ENCODE measurements at places on chromosomes 3 and 15.

GRCh38 chr15:100198442-100198841 lies 143.3 kb downstream of the ADAMTS17 start:
- no peak for DNase-seq

GRCh38 chr3:45145681-45146614 lies at the start of gene CDCP1:
TSS of gene CDCP1 (minus strand) at chr3:45146378. CDS start at chr3:45146287, 91 bp downstream.
- DNase-seq: no peak

GRCh38 chr3:144643771-144644198 lies 672.2 kb downstream of the DIPK2A start:
- DNase-seq: no peak

DNA sequence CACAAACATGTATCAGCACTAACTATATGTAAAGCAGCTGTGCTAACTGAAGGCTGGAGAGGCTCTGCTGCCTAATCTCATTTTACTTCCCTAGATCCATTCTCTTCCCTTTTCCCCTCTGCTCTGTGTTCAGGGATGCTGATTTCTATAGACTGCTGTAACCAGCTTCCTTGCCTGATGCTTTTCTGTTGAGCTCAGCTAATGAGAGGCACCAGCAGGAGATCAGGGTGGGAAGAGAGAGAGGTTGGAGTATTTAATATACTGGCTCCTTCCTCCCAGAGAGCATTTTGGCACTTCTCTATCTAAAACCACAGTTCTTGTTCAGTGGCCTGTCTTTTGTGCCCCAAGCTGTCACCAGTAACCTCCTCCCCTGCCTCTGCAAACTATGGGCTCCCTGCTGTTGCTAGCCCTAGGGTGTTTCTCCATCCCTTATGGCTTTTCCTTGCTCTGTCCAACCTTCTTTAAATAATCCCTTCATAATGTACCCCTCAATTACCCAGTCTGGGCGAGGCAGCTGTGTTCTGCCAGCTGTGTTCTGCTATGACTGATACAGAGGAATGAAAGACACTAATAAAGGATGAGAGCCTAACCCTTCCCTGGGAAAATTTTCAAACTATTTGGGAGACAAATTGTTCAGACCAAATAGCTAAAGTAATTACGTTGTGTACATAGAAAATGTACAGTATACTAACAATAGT lies 69.5 kb downstream of the CADPS start:
- DNase-seq: no peak

- no peak for DNase-seq
Observed at GRCh38 chr3:144403040-144403457, 431.4 kb downstream of the DIPK2A start.

GRCh38 chr15:93283854-93284253 lies 194.8 kb upstream of the RGMA start:
- DNase-seq: no peak

GRCh38 chr15:64535460-64536243 lies 75.3 kb downstream of the ZNF609 start:
- no peak for DNase-seq

GRCh38 chr15:78360367-78360801 lies 20.2 kb downstream of the CRABP1 start:
- DNase-seq: no peak

DNA sequence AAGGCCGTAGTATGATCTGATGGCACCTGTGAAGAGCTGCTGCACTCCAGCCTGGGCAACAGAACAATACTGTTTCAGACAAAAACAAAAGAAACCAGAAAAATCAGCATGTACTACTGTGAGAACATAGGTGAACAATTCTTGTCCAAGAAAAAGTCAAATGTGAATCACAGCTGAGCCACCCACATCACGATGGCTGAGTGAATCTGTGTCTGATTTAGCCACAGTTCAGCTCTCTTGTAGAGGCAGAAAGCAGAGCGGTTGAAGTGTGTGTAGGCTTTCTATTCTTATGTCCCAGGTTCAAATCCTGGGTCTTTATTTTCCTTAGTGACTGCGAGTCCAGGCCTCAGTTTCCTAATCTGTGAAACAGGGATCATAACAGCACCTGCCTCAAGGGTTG lies 4.4 kb upstream of the FURIN start:
- DNase-seq: no peak

- no peak for DNase-seq
Observed at GRCh38 chr3:48989126-48989795, 780 bp upstream of the P4HTM start.

- DNase-seq: peak; percentile 26
Observed at GRCh38 chr15:82810061-82810889, 847 bp downstream of the WHAMM start.

GRCh38 chr15:99704444-99704838 lies 28.8 kb downstream of the LYSMD4 start:
- DNase-seq: no peak

DNA sequence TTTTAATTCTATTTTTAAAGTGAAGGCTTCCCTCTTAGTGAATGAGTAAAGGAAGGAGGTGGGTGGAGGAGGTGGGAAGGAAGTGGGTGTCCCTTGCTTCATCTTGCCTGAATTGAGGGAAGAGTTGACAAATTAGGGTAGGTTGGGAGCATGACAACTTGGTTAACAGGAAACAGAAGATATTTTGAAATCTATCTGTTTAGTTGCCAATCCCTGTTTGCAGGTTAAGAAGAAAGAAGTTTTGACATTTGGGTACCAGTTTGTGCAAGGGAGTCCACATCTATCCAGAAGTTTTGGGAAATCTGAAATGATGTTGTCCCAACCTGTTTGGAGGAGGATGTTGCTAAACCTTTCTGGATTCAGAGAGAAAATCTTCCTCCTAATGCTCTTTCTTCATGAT lies 204.1 kb upstream of the SUCLG2 start:
- no peak for DNase-seq

GRCh38 chr3:94301366-94301765 lies 238.5 kb downstream of the NSUN3 start:
- no peak for DNase-seq

- DNase-seq: no peak
Observed at GRCh38 chr3:178856804-178857203, 214.8 kb downstream of the ZMAT3 start.

- no peak for DNase-seq
Observed at GRCh38 chr15:98554272-98555172, 93.8 kb upstream of the IGF1R start.

- no peak for DNase-seq
Observed at GRCh38 chr15:36907295-36907694, 193.1 kb downstream of the MEIS2 start.

- no peak for DNase-seq
Observed at GRCh38 chr3:16490062-16490619, 23.4 kb downstream of the RFTN1 start.

GRCh38 chr15:95758851-95759250 lies 571.6 kb upstream of the NR2F2 start:
- no peak for DNase-seq

DNA sequence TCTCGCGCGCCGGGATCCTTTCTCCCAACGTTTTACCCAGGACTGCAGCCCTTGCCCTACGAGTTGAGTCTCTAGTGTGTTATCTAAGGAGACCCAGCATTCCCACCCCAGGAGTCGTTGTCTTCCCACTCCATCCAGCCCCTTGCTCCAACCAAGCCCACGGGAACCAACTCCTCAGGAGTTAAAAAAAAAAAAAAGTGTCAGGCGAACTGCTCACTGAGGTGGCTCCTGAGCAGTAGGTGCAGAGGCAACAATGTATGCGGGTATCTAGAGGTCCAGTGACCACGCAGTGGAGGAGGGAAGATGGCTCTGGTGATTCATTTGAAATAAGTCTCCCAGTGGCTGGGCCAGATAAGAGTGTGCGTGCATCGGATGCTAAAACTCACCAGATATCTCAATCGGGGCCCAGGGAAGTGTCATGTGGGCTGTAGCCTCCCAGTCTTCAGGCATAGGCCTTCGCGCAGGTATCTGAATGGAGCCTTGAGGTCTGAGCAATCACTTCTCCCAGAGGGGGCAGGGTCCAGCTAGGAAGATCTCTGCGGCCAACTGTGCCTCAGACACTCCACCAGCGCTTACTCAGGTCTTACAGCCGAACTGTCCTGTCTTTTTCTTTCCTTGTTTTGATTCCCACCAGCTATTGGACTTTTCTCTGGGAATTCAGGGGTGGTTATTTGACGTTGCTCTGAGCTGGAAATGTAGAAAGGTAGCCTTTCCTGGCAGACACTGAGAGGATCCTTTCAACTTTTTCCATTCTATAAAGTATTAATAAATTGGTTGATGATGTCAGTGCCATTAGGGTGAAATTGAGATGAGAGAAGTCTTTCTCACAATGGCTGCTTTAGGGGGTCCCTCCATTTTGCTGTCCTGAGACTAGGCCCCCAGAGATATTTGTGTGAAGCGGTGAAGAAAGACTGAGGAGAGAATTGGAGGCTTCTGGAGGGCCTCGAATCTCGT lies 21.0 kb downstream of the ZIC4 start:
- no peak for DNase-seq

GRCh38 chr3:4139462-4140140 lies 163.6 kb upstream of the SETMAR start:
- DNase-seq: no peak

DNA sequence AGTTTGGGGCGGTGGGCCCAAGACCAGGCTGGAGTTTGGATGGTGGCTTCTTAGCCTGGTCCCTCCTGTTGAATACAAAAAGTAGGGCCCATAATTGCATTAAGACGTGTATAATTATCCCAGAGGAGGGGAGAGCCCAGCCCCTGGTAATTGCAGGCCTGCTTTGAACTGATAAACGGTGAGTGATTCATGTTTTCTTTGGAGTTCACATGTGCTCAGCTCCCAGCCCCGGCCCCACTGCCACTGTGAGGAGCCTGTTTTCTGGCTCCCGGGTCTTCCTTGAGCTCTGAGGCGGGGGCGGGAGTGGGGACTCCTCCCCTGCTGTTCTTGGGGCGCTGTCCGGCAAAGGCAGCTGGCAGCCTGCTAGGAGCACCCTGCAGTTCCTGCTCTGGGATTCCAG lies 3.1 kb downstream of the PLXNA1 start:
- no peak for DNase-seq

- no peak for DNase-seq
Observed at GRCh38 chr3:189771842-189772450, 140.8 kb downstream of the TP63 start.

DNA sequence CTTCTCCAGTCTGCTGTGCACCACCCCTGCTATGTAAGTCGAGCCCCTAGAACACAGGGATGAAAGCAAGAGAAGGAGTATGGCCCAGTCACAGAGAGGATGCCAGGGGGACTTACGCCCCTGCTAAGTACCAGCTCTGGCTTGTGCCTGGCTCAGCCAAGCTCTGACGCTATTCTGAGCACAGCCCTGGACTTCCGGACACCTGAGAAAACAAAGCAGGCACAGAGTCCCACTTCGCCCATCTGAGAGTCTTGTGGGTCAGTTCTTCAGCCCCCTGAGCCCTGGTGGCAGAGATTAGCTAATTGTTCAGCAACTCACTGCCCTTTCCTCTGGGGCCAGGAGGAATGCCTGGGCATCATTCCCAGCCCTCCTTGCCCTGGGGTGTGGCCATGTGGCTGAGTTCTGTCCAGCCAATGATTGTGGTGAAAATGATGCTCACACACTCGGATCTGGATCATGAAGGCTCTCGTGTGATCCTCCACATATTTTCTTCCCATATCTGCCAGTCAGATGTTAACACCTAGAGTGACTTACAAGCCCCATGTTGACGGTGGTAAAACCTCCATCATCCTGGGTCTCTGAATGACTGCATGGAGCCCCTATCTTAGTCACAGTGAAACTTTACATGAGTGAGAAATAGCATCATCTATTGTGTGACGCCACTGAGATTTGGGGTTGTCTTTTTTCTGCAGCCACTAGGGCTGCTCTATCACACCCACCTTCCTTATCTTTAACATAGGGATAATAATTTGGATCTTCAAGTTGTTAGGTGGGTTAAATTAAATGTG lies 105.7 kb downstream of the TPRA1 start:
- no peak for DNase-seq

DNA sequence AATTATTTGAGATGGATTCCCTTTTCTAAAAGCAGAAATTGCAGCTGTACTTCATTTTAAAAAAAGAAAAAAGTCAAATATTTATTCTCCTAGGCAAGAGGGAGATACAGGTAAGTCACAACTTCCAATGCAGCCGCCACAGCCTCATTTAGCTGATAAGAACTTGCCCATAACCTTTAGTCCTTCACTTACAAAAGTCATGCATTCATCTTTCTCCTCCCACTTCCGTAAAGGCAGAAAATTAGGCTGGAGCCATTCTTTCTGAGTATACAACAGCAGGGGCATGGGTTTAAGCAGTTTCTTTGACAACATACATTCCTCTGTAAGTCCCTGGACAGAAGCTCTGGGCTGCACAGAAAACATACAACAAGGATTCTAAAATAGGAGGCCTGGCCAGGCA lies 4.3 kb downstream of the SUCLG2 start:
- DNase-seq: no peak

- DNase-seq: no peak
Observed at GRCh38 chr3:65953301-65953812, 85.4 kb downstream of the MAGI1 start.

GRCh38 chr3:182490596-182491491 lies 302.5 kb upstream of the ATP11B start:
- DNase-seq: no peak

GRCh38 chr3:183188895-183189462 lies 26.4 kb upstream of the LAMP3 start:
- no peak for DNase-seq

GRCh38 chr15:38073178-38073946 lies 138.9 kb downstream of the TMCO5A start:
- DNase-seq: no peak

GRCh38 chr3:38739396-38739689 lies 76.7 kb downstream of the SCN10A start:
- DNase-seq: no peak

- no peak for DNase-seq
Observed at GRCh38 chr3:185677146-185677829, 91.2 kb downstream of the SENP2 start.

GRCh38 chr3:62611541-62612240 lies 238.3 kb upstream of the FEZF2 start:
- DNase-seq: no peak

DNA sequence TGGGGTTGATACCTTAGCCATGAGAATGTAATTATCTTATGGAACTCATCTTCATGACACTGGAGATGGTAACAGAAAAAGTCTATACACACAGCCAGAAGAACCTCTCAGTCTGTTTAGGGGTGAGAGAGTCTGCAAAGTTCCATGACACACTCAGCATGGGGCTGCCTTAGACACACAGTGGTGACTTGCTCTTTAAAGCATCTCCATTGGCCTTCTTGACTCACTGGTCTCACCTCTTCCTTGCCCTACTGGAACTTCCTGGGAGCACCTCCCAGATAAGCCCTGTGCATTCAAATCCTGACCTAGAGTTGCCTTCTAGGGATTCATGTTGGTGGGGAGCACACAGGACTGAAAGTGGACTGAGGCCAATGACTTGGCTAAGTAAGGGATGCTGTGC lies 9.3 kb downstream of the MAGI1 start:
- DNase-seq: no peak
